ENCODE measurements at places on chromosomes 1 and 21.

DNA sequence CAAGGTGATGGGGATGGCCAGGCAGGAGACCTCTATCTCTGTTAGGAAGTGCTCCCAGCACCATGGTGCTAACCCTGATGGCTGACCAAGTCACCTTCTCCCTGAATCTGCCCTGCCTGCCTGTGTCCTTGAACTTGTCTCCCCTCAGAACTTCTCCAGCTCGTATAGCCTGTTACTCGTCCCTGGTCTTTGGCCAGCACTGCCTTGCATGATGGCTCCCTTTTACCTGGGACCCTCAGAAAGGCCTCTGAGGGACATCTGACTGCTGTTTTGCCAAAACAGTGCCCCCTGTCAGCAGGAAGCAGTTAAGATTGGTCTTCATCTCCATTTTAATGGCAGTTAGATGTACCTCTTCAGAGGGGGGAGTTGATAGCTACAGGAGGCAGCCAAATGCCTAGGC lies 148.3 kb downstream of the RHOU start:
- DNase-seq: no peak

DNA sequence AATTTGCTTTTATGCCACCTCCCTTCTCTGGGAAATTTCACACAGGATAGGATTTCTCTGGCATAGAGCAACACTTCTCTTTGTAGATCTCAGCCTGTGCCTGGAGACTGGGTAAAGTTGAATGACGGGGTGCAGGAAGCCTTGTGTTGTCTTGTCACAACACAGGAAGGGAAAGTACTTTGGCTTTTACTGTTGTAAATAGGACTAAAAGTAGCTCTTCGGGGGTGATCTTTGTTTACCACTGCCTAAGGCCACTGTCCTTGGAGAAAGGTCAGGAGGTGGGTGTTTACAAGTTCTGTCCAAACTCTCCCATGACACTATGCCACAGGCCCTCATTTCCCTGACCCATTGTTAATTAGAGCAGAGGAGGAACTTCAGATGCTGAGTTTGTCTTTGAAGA lies 139.7 kb downstream of the FGGY start:
- no peak for DNase-seq

DNA sequence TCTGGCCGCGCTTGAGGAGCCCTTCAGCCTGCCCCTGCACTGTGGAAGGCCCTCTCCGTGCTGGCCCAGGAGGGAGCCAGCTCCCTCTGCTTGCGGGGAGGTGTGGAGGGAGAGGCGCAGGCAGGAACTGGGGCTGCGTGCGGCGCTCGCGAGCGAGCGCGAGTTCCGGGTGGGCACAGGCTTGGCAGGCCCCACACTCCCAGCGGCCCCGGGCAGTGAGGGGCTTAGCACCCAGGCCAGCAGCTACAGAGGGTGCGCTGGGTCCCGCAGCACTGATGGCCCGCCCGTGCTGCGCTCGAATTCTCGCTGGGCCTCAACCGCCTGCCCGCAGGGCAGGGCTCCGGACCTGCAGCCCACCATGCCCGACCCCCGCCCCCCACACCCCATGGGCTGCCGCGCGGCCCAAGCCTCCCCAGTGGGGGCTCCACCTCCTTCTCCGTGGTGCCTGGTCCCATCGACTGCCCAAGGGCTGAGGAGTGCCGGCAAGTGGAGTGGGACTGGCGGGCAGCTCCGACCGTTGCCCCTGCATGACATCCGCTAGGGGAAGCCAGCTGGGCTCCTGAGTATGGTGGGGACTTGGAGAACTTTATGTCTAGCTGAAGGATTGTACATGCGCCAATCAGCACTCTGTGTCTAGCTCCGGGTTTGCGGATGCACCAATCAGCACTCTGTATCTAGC lies 46.0 kb downstream of the COL24A1 start:
- no peak for DNase-seq

GRCh38 chr1:87961992-87962391 lies 633.3 kb downstream of the LMO4 start:
- no peak for DNase-seq

- no peak for DNase-seq
Observed at GRCh38 chr1:20658166-20658915, 2.8 kb downstream of the DDOST start.
